Esophagus muscularis mucosa (tissue), 4 donors: ENCODE measurements at places on chromosomes 6 and 20.

GRCh38 chr6:63814459-63814858 is 178.9 kb downstream of the PHF3 start:
- no peak for DNase-seq

- no peak for DNase-seq
These were observed 81.5 kb upstream of the ISM1 start for GRCh38 chr20:13139459-13140150.

DNA sequence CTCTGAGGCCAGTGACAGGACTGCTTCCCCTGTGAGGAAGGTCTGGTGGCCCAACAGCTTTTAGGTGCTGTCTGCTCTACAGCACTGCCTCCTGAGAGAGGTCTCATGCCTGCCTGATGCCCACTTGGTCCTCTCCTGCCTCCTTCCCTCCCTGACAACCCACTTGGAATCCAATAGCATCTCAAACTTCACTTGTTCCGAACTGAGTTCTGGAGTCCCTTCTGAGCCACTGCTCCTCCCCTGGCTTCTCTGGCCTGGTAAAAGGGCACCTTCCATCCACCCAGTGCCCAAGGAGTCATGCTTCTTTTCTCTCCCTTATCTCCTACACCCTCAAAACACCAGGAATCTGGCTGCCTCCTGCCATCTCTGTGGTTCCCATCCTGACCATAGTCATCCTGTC is 1.9 kb downstream of the MAVS start:
- no peak for DNase-seq

DNA sequence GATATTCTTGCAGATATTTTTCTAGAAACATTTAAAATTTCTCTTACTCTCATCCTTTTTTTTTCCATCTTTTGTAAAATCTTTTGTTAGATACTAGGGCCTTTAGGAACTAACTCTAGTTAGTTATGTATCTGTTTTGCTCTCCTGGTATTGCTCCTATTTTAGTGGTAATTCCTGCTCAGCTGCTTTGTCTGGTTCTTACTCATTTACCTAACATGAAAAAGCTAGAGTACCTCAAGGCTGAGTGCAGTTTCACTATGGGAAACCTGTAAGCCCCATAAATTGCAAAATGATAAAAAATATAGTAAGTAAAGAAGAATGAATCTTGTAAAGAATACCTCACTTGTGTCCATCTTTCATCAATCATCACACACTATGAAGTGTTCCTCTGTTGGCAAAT is 1602.0 kb downstream of the GRIK2 start:
- no peak for DNase-seq

DNA sequence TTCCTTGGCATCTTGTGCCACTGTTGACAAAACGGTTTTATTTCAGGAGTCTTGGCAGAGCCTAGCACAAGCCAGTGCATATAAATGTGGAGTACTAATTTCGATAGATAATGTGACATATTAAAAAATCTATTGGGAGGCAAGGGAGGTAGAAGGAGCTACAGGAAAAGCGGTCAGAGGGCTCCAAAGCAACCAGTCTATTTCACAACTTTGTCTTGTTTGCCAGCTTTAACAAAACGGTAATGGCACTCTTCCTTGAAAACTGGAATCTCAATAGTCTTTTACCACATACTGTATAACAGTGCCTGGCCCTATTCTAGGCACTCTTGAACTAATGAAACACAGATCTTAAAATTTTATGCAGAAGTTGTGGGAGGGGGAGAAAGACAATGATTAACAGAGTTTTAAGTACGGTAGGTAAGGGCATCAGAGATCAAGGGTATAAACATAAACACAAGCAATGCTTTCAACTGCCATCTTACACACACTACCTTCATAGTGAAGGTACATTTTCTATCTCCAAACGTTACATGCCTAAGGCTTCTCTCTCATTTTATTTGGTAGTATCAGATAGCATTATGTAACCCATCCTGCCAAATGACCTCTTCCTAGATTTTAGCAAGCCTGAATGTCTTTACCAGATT is 33.5 kb upstream of the SYNCRIP start:
- DNase-seq: no peak

GRCh38 chr20:37983286-37983685 is 50.0 kb downstream of the TTI1 start:
- DNase-seq: no peak

- no peak for DNase-seq
These were observed 1.1 kb downstream of the ID1 start for GRCh38 chr20:31605902-31606803.

GRCh38 chr6:938271-938905 is 245.4 kb upstream of the EXOC2 start:
- peak; percentile 80 for DNase-seq

DNA sequence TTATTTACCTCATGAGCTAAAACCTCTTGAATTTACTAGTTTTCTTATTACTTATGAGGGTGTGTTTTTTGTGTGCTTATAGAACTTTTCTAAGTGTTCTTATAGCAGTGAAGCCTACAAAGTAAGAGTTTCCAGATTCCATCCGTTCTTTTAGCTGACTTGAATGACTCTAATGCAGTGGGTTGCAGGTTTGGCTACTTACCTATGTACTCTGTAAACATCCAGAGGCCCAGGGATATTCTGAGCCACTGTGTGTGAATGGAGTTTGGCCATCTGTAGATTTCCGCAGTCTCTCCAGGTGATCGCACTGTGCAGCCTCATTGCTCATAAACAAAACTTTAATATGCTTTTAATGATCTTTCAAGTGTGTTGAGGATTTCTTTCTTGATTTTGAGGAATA is 157.8 kb downstream of the MYO6 start:
- no peak for DNase-seq

DNA sequence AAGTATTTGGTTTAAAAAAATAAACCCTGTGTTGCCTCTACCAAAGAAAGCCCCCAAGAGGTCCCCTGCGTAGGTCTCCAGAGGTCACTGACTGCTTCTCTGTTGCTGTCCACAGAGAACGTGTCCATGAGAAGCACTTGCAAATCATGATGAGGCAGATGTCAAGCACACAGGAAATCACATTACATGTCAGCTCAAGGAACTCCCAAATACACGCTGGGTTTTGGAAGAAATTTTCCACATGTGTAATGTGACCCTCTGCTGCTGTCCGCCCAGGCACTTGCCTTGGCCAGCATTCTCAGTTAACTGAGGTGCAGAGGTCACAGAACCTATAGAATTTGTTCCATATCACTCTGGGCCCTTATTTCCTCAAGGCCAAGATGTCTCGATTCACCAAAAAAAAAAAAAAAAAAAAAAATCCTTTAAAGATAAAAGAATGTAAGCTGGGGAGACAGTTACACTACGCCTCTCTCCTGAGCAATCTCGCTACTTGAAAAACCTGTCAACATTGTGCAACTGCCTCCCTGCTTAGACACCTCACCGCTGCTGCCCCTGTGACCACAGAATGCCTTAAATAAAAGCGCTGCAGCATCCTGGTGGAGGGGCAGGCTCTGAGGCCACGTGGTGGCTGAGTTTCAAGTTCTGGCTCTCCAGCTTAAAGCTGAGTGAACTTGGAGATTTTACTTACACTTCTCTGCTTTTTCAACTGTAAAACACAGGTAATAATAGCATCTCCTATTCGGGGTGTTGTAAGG is 42.3 kb downstream of the SLC22A23 start:
- no peak for DNase-seq

DNA sequence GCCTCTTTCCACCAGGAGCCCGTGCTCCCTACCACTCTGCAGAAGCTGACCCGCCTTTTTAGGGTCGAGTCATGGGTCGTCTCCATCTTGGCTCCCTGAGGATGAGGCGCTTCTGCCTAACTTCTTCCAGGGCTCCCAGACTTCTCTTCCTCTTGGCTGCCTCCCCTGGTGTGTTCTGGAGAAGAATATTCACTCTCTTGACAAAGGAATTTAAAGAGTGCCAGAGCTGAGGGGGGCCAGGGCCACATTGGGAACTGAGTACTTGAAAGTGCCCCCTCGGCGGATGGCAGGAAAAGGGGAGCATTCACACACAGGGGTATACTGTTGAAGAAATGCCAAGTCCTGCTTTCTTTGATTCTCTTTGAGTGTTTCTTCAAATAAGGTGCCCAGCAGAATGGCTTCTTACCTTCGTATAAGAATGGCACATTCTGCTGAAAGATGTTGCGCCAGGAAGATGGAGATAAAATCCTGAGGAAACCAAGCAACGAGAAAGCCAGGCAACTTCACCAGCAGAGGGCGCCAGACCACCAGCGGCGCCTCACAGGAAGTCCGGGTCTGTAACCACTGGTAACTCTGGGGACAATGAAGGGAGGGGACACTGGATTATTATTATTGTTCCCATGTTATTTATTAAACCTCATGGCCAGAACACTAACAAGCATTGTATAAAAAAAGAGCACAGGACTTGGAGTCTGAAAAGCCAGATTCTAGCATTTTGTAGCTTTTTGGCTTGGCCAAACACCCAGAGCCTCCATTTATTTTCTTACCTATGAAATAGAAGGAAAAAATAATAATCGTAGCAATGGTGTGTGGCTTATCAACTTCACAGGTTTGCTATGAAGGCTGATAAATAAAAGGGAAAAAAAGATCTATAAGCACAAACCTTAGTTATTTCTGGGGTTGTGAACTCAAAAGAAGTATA is 176.7 kb downstream of the HACE1 start:
- DNase-seq: no peak

DNA sequence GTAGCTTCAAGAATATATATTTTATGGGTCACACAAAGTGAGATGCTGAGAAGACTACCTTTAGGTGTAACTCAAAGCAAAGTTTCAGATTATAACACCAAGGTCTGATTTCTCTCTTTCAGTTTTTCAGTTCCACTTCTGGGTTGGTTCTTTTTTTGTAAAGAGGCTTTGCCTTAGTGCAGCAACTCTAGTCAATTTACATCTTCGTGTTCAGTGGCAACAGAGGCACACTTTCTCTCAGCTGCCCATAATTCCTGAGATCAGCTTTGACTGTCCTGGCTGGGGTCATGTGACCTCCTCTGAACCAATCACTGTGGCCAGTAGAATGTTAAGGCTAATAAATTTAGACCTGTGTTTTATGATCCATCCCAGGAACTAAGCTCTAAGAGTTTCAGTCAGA is 120.2 kb downstream of the TINAG start:
- DNase-seq: no peak

DNA sequence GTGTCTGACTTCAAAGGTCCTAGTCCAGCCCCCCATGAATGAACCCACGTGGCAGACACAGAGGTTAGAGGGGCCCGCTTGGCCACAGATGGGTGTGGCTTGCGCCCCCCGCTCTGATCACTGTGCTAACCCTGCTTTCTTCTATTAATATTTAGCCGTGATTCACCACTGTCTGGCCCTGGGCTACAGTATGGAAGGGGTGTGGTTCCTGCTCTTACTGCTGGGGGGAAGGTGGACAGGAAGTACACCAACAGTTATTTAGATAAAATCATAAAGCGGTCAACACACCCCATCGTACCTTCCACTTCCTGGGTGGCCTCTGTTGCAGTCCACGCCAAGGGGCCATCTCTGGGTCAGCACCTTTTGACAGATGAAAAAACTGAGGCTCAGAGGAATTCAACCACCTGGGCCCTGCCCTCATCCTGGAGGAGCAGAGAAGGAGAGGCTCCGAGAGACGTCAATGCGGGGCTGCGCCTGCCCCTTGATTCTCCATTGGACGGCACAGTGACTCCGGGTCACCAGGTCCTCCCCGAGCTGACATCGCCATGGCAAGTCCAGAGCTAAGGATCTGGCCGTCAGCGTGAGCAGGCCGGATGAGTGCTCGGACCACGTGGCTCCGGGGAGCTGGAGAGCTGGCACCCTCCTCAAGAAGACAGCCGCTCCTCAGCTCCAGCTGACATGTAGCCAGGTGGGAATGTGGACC is 206.3 kb downstream of the PREX1 start:
- no peak for DNase-seq

DNA sequence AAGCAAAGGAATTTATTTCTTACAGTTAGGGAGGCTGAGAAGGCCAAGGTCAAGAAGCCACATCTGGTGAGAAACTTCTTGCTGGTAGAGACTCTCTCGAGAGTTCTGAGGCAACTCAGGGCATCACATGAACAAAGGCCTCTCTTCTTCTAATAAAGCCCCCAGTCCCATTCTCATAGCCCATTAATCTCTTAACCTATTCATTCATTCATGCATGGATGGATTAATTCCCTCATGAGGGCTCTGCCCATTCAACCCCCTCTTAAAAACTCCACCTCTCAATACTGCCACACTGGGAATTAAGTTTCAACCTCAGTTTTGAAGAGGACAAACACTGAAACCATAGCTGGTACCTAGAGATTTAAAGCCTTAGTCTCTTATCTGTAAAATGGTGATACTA is 217.9 kb upstream of the SPTLC3 start:
- no peak for DNase-seq

- DNase-seq: no peak
These were observed 8.6 kb upstream of the HIVEP2 start for GRCh38 chr6:142953373-142954273.

DNA sequence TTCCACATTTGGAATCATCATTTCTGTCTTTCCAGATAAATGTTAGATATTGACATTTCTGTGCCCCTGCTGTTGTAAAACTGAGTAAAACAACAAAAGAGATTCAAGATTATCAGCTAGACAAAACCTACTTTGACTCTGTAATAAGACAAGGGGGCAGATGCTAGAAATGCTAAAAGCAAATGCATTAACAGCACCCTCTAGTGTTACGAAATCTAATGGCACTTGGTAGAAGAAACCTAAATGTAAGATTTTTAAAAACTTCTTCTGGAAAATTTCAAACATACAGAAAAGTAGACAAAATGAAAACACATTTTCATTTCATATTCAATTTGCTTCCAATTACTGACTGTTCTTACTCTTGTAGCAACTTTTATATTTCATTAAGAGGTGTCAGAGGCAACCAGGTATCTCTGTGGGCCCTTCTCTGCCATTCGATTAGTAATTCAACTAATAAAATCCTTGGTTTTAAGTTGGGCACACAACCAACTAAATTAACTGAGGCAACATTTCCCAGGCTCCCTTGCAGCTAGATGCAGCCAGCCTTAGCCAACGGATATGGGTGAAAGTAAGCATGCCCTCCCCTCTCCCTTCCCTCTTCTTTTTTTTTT is 45.0 kb downstream of the SLC23A2 start:
- no peak for DNase-seq

DNA sequence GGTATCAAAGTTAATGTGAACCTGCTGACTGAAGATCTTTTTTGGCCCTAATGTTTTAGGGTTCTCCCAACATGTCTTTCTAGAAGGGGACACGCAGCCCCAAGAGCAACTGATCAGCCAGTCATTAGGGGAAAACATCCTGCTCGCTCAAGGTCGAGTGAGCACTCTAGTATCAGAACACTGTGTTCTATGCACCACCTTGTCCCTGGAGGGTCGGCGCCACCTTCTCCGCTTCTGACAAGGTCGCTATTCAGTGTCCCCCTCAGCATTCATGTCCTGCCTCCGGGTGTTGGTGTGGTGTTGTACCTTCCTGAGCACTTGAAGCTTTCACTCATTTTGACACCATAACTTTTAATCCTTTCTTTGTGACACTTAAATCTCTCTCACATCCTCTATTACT is 331.2 kb upstream of the KCNQ5 start:
- no peak for DNase-seq
